ENCODE measurements at places on chromosomes 3 and 15.

GRCh38 chr3:14616606-14617507 is 34.7 kb upstream of the CCDC174 start:
- DNase-seq = no peak

GRCh38 chr3:23075496-23075895 is 127.6 kb upstream of the UBE2E2 start:
- DNase-seq = no peak

- no peak for DNase-seq
These were observed 6.4 kb downstream of the MAPKBP1 start for GRCh38 chr15:41780727-41781126.

DNA sequence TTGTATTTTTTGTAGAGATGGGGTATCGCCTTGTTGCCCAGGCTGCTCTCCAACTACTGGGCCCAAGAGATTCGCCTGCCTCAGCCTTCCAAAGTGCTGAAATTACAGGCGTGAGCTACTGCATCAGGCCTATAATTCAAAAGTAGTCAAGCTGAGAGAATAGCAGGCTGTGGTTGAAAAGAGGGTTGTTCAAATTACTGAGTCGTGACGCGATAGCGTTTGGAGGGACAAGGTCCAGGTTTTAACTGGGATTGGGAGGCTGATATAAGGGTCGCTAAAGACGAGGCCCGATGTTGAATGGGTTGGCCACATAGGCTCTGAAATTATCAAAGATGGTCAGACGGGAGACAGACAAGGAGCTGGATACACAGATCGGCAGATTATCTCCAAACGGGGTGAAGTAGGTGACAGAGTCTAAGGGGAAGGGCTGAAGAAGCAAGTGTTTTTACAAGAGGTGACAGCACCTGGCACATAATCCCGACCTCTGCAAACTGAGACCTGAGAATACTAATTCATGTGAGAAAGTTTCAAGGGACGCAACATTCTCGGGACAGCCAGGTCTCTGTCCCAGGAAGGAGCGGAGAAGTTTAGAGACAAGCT is 759 bp upstream of the ARID3B start:
- DNase-seq = no peak

GRCh38 chr3:2938711-2939110 is 171.5 kb downstream of the IL5RA start:
- no peak for DNase-seq

DNA sequence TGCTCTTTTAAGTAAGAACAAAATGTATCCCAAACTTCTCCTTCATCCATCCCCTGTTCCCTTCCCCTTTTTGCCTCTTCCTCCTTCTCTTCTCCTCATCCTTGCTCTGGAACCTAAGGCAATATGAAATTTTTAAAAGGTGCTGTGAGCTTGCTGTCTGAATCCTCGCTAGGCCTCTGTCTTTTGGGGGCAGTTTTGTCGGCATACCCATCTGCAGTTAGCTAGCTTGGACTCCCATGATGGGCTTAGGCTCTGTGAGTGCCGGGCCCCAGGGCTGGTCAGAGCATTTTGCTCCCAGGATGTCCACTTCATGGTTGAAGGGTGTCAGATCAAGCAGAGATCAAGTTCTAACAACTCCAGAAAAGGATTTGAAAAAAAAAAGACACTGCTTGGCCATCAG is 18.6 kb downstream of the ZIC1 start:
- DNase-seq = no peak

DNA sequence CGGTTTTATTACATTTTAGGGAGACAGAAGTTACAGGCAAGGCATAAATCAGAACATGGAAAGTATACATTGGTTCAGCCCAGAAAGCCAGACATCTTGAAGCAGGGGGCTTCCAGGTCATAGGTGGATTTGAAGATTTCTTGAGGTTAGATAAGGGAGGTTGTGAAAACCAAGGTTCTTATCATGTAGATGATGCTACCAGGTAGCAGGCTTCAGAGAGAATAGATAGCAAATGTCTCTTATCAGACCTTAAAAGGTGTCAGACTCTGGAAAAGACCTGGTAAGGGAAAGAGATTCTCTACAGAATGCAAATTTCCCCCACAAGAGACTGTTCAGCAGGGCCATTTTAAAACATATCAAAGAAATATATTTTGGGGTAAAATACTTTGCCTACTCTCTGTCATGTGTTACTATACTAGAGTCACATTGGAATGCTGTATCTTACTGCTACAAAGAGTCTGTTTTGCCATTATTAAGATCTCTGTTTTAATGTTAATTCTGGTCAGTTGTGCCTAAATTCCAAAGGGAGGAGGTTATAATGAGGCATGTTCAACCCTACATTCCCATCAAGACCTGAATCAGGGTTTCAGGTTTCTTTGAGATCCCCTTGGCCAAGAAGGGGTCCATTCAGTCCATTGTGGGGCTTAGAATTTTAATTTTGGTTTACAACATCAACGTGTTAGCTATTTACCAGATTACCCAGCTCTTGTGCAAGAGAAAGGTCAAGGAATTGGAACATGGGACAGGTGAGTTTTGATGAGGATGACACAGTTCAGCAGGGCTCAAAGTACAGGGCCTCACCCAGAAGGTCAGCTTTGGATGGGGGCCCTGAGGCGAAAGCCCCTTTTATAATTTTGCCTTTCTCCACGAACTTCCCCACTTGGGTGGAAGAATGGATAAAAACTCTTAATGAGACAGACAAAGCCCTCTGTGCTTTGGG is 36.0 kb upstream of the LYZL4 start:
- no peak for DNase-seq

- DNase-seq = no peak
These were observed 379.4 kb downstream of the DIPK2A start for GRCh38 chr3:144351011-144351410.

GRCh38 chr3:141151439-141151838 is 80.2 kb upstream of the PXYLP1 start:
- no peak for DNase-seq

GRCh38 chr15:77607894-77608261 is 24.8 kb downstream of the LINGO1 start:
- DNase-seq = no peak

DNA sequence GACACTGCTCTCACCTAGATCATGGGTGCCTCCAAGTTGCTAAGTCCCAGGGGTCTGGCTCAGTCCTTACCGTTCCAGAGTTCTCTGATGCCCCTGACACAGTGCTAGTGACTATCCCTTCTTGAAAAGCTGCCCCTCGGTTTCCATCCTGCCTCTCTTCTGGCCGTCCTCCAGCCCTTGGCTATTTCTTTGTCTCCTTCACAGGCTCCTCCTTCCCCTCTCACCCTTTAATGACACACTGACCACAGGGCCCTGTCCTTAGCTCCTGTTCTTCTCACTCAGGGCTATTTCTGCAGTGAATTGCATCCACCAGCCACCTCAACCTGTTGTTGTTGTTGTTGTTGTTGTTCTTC is 31.1 kb downstream of the SLC28A1 start:
- DNase-seq = no peak

DNA sequence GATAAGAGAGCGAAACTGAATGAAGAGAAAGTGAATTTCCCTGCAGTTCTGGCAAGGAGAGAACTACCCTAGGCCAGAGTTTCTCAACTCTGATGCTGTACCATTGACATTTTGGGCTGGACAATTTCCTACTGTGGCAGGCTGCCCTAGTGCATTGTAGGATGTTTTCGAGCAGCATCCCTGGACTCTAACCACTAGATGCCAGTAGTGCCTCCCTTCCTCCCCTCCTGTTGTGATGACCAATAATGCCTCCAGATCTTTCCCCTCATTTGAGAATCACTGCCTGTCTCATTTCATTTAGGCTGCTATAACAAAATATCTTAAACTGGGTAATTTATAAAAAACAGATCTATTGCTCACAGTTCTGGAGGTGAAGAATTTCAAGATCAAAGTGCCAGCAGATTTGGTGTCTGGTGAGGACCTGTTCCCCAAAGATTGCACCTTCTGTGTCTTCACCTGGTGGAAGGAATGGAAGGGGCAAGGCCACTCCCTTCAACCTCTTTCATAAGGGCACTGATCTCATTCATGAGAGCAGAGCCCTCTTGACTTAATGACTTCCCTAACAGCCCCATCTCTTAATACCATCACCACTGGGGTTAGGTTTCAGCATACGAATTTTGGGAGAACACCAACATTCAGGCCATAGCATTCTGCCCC is 188.9 kb upstream of the MEIS2 start:
- DNase-seq = no peak

GRCh38 chr3:142447852-142448823 is at the start of gene XRN1:
XRN1 (minus strand) TSS chr3:142448037; CDS start chr3:142447944, 93 bp downstream.
- DNase-seq = peak; percentile 88

DNA sequence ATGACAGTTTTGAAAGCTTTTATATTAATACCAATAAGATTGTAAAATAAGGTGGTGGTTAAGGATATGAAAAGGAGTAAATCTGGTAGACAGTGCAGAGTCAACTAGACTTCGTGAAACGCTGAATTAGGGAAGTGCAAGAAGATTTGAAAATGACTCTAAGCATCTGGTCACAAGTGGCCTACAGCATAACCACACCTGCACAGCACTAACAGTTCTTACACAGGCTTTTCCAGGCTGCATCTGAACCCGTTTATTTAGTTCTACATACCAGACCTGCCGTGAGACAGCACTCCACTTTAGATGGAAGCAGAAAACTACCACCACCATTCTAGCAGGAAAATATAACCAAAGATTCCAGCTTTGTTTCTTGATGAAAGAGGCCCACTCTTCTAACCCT is 1.9 kb downstream of the DMXL2 start:
- no peak for DNase-seq

DNA sequence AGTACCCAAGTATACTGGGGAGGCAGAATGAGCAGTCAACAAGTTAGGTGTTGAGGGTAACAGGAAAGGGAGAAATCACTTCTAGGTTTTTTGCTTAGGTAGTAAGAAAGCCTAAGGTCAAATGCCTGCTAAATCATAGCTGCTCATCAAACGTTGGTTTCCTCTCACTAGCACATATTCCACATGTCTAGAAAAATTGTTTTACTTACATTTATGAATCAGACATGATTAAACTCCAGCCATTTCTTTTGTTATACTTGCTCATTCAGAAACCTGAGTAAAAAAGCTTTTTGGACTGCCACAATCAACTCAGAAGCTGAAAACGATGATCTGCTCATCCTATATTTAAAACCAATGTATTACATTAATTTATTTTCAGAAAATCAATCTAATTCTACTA is 40.2 kb downstream of the SLC9A9 start:
- DNase-seq = no peak

GRCh38 chr3:17355591-17355990 is 386.8 kb downstream of the TBC1D5 start:
- DNase-seq = no peak

- no peak for DNase-seq
These were observed 35.7 kb upstream of the NR2C2 start for GRCh38 chr3:14911651-14912050.

- DNase-seq = no peak
These were observed 24.3 kb downstream of the PLOD2 start for GRCh38 chr3:146136647-146137046.

- DNase-seq = peak; percentile 74
These were observed 223.8 kb downstream of the OPA1 start for GRCh38 chr3:193816656-193817311.

GRCh38 chr3:196012941-196013476 is 68.9 kb downstream of the TFRC start:
- no peak for DNase-seq

- no peak for DNase-seq
These were observed 1.5 kb upstream of the CACNA2D3 start for GRCh38 chr3:54120657-54121413.

Measured in posterior cingulate gyrus (tissue), 11 donors.